Right forelimb (tissue), 1 donor: ENCODE measurements at places on chromosomes 6 and 20.

GRCh38 chr6:165045631-165046030, 263.8 kb downstream of the C6orf118 start:
- no peak for DNase-seq

DNA sequence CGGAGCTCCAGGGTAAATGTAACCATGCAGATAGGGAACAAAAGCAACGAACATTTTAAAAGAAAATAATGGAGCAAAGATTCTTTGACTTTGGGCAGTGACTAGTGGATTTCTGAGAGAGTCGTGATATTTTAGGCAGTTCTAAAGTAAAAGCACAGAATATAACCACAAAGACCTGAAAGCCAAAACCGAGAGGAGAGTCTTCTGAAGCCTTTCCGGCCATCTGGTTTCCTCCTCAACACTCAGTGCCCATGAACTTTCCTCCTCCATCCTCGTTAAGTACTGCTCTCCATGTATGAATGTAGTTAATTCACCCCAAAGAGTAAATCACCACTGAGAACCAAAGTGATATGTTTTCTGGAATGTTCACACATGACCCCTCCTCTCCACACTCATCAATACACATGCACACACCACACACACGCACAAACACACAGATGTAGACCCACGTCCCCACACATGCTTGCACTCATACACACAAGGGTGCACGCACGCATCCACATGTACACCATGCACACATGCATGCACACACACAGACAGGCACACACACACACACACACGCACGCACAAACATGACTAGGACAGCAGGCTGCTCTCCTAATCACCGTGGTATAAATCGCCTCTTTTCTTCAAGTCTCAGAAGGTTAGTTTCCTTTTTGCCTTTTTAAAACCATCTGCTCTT, 109.5 kb downstream of the MYLK4 start:
- no peak for DNase-seq

DNA sequence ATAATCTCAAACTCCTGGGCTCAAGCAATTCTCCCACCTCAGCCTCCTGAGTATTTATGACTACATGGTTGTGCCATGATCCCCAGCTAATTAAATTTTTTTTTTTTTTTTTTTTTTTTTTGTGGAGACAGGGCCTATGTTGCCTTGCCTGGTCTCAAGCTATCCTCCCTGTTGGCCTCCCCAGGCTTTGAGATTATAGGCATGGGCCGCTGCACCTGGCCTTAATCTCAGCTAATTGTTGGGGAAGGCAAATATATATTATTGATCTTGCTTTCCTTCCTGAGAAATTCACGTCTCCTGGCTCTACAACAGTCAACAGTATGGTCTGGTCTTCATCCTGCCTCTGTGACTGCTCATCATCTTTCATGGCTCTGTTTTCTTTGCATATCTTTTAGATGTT, 20.1 kb downstream of the PCMT1 start:
- DNase-seq, result no peak

- DNase-seq, result no peak
These were observed 88.1 kb upstream of the TGM3 start for GRCh38 chr20:2207770-2208097.

- no peak for DNase-seq
These were observed 191.0 kb downstream of the TBXT start for GRCh38 chr6:165976684-165977083.
